ENCODE measurements at places on chromosomes 12 and 14.

DNA sequence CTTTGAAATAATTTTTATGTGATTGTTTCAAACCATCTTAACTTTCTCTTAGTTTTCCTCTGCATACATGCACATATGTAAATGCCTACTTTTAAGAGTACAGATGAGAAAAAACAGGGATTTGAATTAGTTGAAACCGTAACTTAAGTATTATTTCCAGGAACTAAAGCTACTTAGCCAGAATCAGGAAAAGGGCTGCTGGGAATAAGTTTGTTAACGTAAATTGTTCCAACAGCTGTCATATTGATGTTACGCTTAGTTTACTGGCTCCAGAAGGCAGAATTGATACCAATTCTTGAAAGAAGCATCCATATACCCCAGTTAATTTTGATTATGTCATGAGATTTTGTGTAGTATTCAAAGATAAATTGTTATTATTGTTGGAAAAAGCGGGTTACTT is 17.9 kb upstream of the KLRF1 start:
- DNase-seq: no peak

GRCh38 chr14:49999146-49999761 is 106.4 kb downstream of the ARF6 start:
- peak; percentile 89 for DNase-seq

GRCh38 chr14:83300476-83301064 is 1766.9 kb upstream of the SEL1L start:
- peak; percentile 38 for DNase-seq

GRCh38 chr12:28800129-28800528 is 348.9 kb upstream of the FAR2 start:
- DNase-seq: no peak

DNA sequence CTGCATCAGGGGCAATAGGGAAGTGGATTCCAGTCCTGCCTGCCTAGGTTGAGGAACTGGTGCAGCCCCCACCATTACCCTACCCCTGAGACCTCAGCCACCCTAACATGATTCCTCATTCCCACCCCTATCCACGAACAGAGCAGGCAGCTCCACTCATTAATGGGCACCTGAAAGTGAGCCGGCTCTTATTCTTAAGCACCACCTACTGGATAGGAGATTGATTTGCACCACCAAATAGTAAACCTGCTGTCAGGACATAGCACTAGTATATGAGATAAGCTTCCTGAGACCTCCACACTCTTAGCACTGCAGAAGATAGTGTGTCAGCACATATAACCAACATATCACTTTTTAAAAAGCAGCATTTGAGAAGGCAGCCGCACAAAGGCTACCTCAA is 573.2 kb downstream of the SOX5 start:
- DNase-seq: no peak

GRCh38 chr12:3247077-3247476 is 169.9 kb downstream of the TSPAN9 start:
- DNase-seq: no peak

DNA sequence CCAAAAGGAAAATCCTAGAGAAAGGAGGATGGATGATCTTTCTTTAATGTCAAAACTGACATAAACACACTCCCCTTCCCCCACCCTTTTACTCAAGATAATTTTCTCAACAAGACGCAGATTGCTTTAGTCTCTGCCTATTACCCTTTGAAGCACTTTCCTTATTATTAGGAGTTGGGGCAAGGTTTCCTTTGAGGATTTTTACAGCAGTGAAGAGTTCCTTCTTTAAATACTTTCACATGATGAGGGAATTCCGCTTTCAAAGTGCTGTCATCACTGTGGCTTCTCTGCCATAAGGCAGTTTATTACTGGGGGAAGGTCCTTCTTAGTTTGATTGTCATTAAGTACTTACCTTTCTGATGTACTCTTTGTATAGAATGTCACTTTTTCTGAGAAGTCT is 172.1 kb downstream of the MSRB3 start:
- no peak for DNase-seq

DNA sequence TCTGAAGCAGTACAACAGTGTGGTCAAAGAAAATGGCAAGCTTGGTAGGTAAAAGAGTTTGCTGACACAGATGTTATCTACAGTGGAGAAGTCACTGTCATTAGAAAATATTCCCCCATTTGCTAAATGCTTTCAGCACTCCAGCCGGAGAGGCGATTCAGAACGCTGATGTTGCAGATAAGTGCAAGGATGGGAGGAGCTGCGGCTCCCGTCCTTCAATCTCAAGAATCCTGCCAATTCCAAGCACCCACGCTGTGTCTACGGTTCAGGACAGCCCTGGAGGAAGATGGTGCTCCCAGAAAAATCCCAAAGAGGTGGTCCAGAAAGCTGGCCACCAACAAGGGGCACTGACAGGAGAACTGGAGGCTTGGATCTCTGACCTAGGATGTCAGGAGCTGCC is 79.1 kb downstream of the ZFP36L1 start:
- no peak for DNase-seq

DNA sequence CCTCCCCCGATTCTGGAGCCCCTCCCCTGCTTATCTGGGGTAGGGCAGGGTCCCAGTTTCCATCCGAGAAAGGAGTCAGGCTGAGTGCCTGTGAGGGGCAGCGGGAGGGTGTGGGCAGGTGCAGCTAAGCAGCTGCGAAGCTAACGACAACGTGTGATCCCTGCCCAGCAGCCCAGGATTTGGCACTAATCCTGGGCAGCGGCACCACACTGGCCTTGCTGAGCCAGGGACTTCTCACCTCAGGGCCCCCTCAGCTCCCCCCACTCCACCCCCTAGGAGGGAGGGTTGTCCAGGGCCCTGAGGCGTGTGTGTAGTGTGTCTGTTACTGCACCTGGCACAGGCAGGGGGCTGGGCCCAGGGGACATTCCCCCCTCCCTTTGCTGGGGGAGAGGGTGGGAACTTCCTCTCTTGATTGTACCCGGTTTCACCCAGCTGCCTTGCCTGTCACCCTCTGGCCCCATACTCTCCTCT is 1.8 kb downstream of the SMIM41 start:
- DNase-seq: no peak

- no peak for DNase-seq
Measured at GRCh38 chr14:30387871-30388270, 171.1 kb upstream of the G2E3 start.

DNA sequence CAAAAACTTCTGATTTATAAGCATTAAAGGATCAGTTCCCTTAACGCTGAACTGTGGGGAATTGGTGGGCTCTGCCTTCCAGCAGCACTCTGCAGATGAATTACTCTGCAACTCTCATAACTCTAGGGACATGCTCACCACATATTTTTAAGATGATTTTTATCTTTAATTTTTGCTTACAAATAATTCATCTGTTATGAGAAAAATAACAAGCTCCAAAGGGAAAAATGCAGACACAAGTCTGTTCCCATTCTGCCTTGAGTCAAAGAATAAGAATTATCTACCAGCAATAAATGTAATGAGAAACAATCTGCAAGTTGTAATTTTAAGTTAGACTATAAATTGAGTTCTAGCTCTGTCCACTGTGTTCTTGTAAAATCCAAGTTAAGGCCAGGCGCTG is 133.1 kb upstream of the MDM1 start:
- no peak for DNase-seq

DNA sequence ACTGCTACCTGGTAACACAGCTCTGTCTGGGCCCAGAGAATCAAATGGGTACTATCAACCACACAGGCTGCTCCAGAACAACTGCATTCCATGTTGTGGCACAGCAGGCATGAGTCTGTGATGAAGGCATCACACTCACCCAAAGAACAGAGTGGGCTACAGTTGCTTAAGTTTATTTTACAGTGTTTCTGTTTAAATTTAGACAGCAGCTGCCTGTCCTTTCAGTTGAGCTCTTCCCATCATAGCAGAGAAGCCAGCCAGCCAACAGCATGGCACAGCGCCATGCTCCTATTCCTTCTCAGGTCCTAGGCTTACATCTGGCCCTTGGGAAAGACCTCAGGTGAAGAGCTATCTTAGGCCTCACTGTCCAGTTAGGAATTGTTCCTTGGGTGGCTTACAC is 147.0 kb upstream of the FRMD6 start:
- no peak for DNase-seq

DNA sequence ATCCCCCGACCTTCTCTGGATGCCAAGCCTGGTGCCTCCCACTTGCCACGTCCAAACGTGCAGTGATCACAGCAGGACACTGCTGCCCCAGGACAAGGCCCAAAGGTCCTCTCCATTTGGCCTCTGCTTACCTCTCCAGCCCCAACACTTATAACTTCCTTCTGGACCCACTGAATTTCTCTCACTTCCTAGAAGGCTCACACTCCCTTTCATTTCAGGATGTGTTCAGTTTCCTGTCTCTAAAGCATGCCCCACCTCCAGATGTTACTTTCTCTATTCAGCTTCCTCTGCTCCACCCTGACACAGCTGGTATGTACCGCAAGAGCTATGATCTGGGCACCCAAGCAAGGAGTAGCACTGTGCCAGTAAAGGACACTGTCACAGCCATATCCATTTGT is 33.0 kb downstream of the CDKL1 start:
- DNase-seq: peak; percentile 28

GRCh38 chr14:54188064-54188666 is 208.6 kb upstream of the CDKN3 start:
- DNase-seq: no peak

DNA sequence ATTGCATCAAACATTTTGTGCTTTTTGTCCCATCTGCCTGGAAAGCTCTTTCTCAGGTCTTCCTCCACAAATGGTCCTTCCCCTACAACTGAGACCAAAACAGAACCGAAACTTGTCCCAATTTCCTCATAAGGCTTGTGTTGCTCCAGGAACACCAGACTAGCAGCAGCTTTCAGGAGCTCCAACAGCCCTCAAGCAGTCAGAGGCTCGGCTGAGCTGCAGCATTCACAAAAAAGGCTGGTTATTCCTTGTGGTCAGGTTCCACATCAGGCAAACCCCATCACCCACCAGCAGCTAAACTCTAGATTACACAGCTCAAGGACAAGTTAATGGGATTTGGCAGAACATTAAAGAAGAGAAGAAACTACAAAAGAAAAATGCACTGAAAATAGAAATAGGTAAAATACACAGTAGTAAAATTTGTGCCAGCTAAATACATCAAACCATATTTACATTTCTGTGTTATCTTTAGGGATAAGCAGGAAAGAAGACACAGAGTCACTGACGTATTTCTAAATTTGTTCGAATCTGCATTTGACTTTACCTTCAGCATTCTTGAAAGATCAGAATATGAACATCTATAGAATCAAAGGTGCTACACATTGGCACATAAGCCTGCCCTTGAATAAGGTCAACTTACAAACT is 141.2 kb downstream of the STXBP6 start:
- DNase-seq: no peak

GRCh38 chr12:25959071-25959961 is 834 bp downstream of the RASSF8 start:
- DNase-seq: peak; percentile 91

DNA sequence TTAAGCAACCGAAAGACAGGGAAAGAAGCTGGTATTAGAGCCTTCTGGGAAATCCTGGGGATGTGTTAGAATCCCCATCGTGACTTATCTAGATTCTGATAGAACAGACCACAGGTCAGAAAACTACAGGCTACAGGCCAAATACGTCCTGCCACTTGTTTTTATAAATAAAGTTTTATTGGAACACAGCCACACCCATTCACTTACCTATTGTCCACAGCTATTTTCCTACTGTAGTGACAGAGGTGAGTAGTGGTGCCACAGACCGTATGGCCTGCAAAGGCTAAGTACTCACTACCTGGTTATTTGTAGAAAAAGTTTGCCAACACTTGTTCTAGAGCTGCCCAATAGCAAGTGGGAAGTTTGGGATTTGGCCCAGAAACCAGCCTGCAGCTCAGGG is 53.8 kb downstream of the HRK start:
- DNase-seq: no peak

DNA sequence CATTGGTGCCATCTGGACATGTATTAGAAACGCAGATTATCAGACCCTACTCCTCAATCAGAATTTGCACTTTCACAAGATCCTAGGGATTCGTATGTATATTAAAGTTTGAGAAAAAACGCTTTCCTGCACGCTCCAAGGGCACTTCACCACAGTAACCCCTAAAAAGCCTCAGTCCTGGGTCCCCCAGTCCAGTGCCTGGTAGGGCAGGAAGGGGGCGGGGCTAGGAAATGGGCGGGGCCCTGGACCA is 369 bp downstream of the DEPDC4 start:
- DNase-seq: no peak

GRCh38 chr14:76306131-76306530 is 69.8 kb upstream of the ESRRB start:
- no peak for DNase-seq

DNA sequence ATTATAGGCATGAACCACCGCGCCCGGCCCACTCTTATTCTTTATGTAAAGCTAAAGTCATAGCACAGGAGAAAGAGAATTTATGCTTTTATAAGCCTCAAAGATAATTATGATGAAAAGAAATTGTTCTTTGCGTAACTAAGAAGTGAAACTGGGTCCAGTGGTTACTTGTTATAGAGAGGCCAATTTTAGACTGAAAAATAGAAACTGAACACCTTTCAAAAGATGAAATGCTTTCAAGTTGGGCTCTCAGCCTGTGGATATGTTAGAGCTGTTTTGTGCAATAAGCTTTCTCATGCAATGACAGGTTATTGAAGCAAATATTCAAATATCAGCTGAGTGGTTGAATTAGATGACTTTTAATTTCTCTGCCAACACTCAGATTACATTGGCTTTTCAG is 7.9 kb downstream of the TMEM253 start:
- no peak for DNase-seq

GRCh38 chr12:3002646-3003045 is 43.4 kb downstream of the TEAD4 start:
- DNase-seq: peak; percentile 22

DNA sequence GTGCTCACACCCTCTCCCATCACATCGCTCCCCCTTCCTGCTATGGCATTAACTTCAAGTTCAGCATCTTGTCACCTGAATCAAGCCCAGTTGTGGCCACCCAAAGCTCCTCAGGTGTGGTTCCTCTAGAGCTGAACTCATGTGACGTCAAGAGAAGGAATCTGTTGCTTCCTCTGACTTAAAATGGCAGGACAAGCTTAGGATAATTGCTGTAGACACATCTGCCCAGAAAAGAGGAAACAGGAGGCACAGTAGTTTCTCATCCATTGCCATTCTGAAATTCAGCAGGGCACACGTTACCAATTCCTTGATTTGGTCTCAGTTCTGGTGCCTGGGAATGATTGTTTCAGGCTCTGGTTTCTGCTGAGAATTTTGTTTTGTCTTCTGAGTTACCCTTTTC is 52.1 kb downstream of the RCOR1 start:
- DNase-seq: no peak

DNA sequence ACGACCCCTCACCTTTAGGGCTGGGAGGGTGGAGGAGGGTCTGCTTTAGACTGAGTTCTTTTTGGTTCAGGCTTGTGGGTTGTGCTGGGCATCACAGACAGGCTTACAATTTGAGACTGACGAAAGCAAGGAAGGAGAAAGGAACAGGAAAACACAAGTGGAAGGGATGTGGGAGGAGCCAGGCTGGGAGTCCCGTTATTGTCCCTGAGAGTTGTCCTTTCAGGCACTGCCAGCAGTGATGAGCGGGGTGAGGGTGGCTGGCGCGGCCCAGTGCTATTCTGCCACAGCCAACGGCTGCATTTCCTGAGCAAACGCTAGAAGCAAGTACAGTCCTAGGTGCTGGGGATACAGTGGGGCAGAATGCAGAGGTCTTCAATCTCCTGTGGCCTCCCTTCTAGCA is 29.2 kb upstream of the TSPAN9 start:
- DNase-seq: no peak

GRCh38 chr14:96434040-96434439 is 42.1 kb downstream of the AK7 start:
- no peak for DNase-seq
